Fibroblast of skin of back (primary cell): ENCODE measurements at places on chromosomes 6 and 20.

DNA sequence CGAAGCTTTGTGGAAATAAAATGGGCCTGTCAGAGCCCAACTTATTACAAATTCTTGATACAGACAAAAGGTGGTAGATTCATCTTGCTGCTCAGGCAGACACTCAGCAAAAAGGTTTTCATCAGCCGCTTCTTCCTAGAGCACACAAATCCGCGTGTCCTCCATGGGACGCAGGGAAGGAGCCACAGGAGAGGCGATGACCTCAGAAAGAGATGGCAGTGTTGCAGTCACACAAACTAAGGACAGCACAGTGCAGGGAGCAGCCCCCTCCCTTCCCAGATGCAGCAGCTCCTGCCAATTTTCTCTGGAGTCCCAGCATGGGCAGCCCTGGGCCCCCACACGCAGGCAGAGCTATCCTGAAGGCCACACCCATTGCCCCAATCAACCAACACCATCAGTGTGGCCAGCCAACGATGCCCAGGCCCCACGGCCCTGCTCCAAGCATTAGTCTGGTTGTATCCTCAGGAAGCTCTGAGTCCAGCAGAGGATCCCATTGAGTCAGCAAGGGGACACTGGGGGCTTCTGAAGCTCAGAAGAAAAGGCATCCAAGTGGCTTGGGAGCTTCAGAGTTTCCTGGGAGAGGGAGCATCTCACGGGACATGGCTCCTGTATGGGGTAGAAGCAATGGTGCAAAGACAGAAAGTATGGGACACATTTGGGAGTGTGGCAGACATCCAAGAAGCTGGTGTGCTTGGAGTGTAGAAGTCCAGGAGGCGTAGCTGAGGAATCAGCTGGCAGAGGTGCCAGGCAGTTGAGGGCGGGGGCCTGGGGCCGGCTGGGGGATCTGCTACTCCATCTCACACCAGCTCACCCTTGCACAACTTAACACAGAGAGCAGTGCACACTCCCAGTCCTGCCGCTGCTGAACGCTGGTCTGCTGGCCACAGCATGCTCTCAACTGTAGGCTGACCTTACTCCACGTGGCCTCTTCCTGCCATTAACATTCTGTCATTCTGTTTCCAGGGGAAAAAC lies 142.1 kb upstream of the CST7 start:
- DNase-seq = no peak

- no peak for DNase-seq
These were observed 102.3 kb downstream of the TBC1D7 start for GRCh38 chr6:13226071-13226470.

DNA sequence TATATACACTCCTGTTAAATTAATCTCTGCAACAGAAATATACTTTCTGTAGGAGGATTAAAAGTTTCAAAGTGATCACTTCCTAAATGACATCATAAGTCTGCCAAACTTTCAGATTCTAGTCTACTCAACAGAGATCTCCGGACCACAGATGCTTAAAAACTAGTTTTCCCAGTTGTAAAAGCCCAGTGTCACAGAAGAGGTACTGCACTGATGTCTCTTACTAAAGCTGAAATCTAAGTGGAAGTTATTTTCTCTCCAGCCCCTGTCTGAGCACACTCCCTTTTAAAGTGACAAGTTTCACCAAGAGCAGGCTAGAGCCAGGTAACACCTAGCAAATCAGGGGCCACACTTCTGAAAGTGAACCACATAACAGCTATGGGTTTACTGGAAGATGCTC lies 71.6 kb upstream of the DST start:
- no peak for DNase-seq

DNA sequence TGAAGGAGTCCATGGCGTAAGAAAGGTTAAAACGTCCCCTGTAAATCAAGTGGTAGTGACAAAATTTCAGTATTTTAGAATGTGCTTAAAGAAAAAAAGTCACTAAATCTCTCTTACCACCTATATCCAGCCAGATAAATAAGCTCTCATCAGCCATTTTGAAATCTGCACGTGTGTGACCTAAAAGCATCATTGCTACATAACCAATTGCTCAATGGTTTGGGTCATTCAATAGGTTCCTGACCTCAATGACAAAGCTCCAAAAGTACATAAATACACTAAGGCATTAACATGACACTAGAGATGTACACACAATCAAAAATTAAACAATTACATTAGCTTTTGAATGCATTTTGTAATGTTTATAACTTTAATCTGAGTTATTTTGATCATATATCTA lies 272.4 kb downstream of the GMDS start:
- DNase-seq = no peak

DNA sequence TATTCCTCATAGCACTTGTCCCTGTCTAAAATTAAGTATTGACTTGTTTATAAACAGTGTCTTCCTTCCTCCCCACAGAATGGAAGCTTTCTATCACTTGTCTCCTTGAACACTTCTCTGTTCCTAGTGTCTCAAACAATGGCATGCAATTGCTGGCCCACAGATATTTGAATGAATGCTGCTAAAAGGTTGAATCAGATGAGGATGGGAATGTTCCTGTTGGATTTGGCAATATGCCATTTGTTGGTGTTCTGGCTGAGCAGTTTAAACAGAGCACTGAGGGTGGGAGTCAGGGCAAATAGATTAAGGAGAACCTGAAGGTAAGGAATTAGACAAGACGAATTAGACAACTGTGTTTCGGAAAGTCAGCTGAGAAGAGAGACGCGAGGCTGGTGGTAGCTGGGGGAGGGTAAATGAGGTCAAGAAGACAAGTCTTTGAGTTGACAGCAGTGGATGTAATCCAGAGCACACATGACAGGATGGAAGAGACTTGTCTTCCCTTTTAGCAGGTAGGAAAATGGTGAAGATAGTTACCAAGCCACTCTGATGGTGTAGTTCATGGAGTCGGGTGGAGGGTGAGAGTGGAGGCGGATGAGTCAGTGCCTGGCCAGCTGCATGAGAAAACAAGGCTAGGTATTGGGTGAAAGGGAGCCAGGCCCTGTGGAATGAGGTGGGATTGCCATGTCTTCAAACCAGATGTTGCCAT lies 58.3 kb upstream of the GNRH2 start:
- peak; percentile 68 for DNase-seq

DNA sequence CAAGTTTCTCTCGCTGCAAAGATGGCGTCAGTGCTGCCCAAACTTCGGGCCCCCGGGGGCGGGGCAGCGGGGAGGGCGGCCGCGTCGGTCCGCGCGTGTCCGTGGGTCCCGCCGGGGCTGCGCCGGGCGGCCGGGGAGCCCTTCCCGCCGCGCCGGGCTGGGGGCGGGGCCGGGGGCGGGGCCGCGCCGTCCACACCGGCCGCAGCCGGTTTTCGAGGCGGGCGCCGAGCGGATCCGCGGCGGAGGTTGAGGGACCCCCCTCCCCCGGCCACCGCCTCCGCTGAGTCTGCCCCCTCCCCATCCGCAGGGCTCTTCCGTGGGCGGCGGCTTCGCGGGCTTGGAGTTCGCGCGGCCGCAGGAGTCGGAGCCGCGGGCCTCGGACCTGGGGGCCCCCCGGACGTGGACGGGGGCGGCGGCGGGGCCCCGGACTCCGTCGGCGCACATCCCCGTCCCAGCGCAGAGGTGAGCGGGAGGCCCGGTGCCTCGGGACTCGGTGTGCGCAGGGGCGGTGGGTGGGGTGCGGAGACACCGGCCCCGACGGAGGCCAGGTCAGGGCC lies 572 bp downstream of the SLC2A4RG start:
- DNase-seq = peak; percentile 33

DNA sequence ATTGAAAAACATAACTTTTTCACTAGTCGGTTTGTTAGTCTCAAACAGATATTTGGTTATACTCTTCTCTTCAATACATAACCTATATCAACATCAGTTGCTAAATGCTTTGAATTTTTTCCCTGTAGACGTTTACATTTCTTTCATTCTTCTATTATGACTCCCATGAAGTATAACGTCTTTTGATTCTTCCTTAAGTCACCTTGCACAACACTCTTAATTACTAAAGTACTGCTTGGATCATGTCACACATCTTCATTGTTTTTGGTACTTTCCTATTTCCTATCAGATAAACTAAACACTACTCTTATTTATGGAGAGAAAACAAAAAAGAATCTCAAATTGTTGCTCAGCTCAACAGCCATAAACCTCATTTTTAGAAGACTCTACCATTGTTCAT lies 23.0 kb upstream of the BMP5 start:
- DNase-seq = peak; percentile 41

- DNase-seq = no peak
These were observed 6.7 kb upstream of the TEAD3 start for GRCh38 chr6:35503534-35503933.

GRCh38 chr6:147648916-147649315 lies 140.4 kb downstream of the SAMD5 start:
- peak; percentile 79 for DNase-seq

DNA sequence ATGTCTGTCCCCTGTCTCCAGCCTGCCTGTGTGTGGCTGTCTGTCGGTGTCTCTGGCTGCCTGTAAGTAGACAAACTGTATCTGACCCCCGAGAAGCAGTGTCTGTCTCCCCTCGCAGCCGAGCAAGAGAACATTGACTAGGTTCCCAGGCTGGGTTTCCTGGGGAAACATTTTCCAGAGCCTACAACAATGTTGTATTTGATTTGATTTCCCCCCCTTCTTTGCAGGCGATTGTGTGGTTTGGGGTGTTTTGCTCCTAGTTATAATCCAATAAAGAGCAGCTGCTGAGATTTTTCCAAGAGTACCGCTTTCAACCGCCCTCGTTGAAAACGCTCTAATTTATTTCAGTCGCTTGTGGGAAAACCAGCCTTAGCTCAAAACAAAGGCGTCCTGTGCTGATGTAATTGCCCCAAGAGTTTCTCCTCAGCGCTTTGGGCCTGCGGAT lies 92.6 kb downstream of the CDC5L start:
- peak; percentile 35 for DNase-seq

- DNase-seq = no peak
These were observed 54.6 kb downstream of the RBM38 start for GRCh38 chr20:57445774-57446173.
